Forelimb muscle (tissue), 1 donor: ENCODE measurements at places on chromosomes 2 and 18. TPM values are rescaled to one million over a fixed set of nuclear protein-coding genes. Genes with fewer than 3 reads are reported as not detected.

AFTPH gene
- 17.5 TPM for polyA plus RNA-seq

- no peak for DNase-seq
Measured at GRCh38 chr2:118845005-118845521, 2.4 kb downstream of the EN1 start.

DNA sequence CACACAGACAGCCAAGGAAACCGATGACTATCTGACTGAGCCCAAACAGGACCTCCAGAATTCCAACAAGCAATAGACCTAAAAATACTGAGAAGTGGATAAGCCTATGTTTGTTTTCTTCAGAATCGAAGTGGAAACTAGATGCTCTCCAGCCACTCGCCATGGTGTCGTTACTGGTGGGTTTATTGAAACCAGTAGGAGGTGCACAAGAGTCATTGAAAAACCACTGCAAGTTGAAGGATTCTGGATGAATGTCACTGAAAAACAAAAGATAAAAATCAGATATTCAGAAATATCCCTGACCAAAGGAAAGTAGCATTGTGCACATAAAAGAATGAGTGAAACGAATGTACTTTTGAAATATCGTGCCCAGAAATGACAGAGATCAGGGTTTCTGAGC, 15.3 kb downstream of the TM4SF20 start:
- DNase-seq = no peak

- no peak for DNase-seq
Measured at GRCh38 chr2:233075141-233075965, 15.2 kb downstream of the INPP5D start.

DNA sequence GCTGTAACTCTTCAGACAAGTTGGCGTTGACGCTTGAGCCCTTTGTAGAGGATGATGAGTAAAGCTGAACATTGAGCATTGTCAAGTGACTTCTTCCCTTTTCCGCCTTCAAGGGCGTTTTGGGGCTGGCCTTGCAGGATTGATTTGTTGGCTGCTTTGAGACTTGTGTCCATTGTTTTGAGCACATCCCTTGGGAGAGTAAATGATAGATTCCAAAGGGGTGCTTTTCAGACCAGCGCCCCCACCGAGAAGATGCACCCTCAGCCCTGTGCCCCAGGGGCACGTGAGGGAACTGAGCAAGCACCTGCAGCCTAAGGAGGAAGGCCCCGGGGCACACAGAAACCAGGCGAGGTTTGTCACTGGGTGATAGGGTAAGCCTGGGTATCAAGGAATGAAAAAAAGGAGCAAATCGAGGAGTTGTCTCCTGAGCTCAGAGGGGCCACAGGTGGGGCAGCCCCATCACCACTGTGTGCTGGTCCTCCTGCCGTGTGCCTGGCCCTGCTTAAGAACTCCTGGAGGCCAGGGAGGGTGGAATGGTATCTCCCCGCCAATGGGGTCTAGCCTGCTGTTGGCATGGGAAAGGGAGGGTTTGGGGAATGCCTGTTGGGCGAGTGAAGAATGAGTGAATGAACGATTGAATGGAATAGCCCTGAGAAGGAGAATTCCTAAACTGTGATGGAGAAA, 64.0 kb downstream of the RAB31 start:
- no peak for DNase-seq

AMER3 gene
- not detected for polyA plus RNA-seq

RIF1 gene
- 110 TPM for polyA plus RNA-seq
